ENCODE measurements at places on chromosomes 6 and 20. TPM values are rescaled to one million over a fixed set of nuclear protein-coding genes. Genes with fewer than 3 reads are reported as not detected.

DNA sequence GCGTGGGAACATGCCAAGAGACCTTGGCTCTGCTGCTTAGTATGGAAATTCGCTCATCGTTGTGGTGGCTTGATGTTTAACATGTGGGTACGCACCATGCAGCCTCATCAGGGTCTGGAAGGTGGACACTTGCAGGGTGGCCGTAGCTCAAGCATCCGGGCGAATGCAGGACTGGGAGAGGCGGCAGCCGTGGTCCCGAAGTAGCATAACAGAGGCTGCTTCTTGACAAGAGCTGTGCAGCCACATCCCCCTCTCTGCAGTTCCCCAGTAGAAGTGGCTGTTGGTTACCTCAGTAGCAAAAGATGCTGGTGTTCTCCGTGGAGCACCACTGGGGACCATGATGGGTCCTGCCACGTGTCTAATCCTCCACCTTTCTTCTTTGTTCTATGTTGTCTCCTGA lies 195.0 kb downstream of the THBS2 start:
- DNase-seq, result no peak
- H3K27me3 ChIP-seq, result no peaks in the 10 kb centered on the region
- H3K36me3 ChIP-seq, result no peaks in the 10 kb centered on the region
- H3K4me3 ChIP-seq, result no peak overlapping the region

DNA sequence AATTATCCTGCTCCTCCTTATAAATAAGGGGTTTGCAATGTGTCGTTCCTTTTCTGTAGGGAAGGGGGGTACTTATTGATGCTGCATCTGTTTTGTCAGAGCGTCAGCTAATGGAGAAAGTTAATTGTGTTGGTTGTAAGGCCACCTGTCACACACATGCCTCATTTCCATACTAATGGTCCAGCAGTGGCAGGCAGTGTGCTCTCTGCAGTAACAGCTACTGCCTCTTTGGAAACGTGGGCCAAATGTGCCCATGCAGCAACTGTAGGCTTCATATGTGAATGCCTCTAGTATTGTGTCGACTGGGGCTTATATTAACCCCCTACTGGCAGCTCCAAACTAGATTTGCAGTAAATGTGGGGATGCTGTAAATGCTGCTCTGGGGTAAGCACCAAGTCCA lies 56.3 kb upstream of the OLIG3 start:
- H3K36me3 ChIP-seq, result no peaks in the 10 kb centered on the region
- no peaks in the 10 kb centered on the region for H3K4me1 ChIP-seq
- H3K27ac ChIP-seq, result no peak overlapping the region
- no peaks in the 10 kb centered on the region for H3K27me3 ChIP-seq

DNA sequence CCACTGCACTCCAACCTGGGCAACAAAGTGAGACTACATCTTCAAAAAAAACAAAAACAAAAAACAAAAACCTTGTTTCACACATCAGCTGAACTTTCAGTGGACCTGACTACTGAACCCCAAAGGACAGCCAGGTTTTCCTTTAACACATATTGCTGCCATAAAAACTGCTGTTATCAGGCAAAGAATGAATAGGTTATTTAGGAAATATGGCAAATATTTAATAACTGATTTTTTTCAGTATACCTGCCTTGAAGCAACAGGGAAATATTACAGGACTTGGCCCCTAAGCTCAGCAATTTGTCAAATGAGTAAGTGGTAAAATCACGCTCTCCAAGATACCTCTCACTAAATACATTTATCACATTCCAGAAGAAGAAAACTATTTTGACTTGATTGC lies 34.0 kb downstream of the B4GALT5 start:
- H3K27ac ChIP-seq, result no peak overlapping the region
- H3K27me3 ChIP-seq, result no peaks in the 10 kb centered on the region
- DNase-seq, result no peak
- no peaks in the 10 kb centered on the region for H3K36me3 ChIP-seq
- peaks cover 8% of the 10 kb centered on the region for H3K4me1 ChIP-seq
- H3K4me3 ChIP-seq, result no peak overlapping the region

SCUBE3 gene
- not detected for total RNA-seq

NPEPL1 gene
- total RNA-seq, result 16.8 TPM
